Inflammatory macrophage treated with lipopolysaccharide for 4 hours (primary cell): ENCODE measurements at places on chromosomes 11 and 22.
A peak's percentile ranks its signal among the peaks of the same experiment; 100 is the strongest.

- no peak for DNase-seq
These were observed 431.9 kb downstream of the MIAT start for GRCh38 chr22:27089264-27089663.

DNA sequence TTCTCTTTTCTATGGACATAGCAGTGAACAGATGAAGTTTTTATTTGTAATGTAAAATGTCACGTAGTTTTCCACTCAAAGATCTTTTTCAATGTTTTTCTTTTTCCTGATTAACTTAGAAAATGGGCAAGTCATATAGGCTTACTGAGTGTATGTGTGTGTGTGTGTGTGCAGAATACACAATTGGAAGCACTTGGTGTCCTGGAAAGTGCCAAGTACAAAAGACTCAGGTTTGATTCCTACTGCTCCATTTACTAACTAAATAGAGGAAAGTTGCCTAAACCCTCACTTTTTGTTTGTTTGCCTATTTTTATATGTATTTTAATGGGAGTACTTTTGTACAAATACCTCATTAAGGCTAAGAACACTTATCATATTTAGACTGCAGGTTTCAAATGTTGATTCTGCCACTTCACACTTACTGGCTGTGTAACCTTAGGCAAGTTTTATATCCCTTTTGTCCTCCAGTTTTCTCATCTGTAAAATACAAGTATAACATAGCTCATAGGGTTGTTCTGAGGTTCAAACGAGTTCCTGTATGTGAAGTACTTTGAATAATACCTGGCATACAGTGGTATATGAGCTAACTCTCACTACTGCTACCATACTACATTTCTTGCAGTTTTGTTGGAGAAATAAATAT lies 90.1 kb downstream of the TYR start:
- DNase-seq = no peak

- peak; percentile 27 for DNase-seq
These were observed 1.1 kb downstream of the SCN2B start for GRCh38 chr11:118175031-118175992.

GRCh38 chr11:62577046-62577714 lies 3.5 kb upstream of the EEF1G start:
- peak; percentile 91 for DNase-seq

DNA sequence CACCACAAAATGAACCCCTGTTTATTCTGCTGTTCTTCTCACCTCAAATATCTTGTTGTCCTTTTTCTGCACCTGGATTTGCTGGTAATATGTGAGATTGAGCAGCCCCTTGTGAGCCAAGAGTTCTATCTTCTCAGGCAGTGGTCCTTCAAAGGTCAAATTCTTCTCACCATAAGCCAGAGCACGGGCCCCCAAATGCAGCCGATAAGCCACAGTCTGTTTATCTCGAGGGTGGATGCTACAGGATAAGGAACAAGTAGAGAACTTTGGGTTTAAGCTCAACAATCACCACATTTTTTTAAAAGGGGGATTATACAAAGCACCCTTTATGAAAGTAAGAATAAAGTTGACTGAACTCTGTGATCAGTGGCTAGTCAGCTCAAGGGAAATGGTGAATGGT lies 15.8 kb downstream of the TBRG1 start:
- no peak for DNase-seq

DNA sequence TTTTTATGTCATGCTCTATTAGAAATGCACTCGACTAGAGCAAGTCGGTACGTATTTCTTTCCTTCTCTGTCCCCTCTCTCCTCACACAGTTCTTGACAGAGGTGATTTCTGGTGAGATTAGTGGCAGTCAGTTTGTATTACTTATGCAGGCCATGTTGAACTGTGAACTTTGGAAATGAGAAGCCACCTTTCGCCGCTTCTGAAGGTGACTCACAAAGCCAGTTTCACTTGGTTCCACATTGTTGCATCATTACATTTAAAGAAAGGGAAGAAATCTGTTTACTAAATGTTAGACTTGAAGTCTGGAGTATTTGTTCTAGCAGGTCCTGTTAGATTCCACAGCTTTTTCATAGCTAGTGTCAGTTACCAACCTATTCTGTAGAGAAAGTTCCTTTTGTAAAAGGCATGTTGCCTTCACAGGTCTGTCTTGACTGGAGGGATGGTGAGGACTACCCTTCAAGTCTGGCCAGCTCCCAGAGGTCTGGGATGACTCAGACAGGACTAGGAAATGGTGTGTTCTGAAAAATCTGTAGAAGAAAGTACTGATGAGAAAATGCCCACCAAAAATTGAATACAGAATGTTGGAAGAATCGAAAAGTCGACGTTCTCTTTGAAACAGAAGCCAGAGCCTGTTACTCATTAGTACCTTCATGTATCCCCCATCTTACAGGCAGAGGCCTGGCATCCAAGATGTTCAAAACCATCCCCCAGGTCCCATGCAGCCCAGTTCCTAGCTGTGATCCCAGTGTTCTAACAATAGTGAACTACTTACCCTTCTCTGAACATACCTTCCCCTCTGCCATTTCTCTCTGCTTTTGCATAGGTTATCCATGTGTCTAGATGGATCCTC lies 181.4 kb downstream of the DBX1 start:
- DNase-seq = peak; percentile 26

DNA sequence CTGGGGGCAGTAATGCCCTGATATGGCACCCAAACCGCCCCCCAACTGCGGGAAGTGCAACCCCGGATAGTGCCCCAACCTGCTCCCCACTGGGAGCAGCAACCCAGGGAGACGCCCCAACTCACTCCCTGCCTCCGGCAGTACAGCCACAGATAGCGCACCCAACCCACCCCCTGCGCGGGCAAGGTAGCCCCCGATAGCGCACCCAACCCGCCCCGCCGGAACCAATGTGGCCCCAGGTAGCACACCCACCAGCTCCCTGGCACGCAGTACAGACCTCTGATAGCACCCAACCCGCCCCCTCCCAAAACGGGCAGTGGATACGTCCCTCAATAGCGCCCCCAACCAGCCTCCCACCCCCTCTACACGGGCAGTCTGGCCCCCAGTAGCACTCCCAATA lies 3.8 kb upstream of the RFPL3 start:
- DNase-seq = no peak

DNA sequence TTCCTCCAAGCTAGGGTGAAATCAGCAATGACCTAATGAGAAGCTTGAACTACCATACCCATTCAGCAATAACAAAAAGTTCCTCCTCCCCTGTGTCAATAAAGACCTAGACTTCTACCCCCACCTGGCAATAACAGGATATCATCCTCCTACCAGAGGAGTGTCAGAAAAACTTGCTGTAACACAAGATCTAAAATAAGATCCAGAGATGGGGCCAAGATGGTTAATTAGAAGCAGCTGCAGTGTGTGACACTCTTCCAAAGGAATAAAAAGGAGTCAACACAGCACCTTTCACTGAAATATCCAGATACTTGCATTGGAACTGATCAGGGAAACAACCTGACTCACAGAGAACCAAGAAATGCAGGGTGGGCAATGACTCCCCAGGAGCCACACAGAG lies 84.4 kb upstream of the ARHGAP42 start:
- DNase-seq = no peak

DNA sequence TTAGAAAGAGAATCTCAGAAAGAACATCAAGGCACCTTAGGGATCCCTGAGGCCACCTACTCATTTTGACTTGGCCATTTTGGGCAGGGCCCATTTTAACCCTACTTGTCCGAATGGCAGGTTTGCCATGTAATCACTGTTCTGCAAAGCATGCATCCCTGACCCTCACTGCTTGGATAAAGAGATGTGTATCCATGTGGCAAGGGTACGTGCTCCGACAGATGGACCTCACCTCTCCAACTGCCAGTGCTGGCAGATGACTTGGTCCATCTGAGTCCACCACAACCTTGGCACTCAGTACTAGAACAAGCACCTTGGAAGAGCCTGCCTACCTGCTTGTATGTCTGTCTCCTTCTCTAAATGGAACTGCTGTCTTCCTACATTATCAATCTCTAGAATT lies 139.4 kb downstream of the SPATA19 start:
- DNase-seq = no peak

GRCh38 chr11:116750070-116750718 lies 22.6 kb downstream of the BUD13 start:
- peak; percentile 43 for DNase-seq

DNA sequence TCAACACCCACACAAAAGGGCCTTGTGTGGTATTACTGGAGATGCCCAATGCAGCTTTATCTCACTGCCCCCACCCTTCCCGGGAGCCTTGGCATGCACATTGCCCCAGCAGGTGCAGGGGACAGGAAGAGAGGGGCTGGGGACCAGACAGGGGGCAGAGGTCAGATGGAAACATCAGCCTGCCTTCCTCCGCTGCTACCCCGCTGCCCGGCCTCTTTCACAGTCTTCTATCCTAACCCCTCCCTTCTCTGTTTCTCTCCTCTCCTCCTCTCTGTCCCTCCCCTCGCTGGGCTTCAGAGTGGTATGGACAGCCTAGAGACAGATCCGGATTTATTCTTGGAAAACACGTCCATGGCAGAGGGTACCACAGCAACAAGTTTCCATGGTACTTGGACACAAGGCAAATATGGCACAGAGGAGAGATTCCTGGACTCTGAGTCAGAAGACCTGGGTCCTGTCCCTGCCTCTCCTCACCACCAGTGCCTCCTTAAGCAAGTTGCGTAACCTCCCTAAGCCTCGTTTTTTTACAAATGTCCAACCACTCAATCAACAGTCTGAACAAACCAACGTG lies 8.3 kb upstream of the IGSF9B start:
- DNase-seq = no peak

DNA sequence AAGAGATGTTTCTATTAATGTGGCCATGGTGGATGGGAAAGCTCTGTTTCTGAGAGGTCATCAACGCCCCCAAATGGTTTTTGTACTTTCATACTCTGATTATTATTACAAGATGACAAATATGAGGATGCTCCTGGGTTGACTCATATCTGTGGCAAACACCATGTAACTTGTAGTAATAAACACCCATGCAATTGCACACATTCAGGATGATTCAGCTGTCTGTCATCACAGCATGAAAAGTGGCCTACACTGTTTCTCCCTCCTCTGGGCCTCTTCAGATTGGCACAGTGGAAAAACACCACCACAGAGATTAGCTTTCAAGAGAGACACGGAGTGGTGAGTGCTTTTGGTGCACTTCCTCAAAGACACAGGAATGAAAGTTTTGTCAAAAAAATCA lies 85.4 kb downstream of the MTNR1B start:
- peak; percentile 72 for DNase-seq

- DNase-seq = no peak
These were observed 170.8 kb downstream of the BUD13 start for GRCh38 chr11:116601814-116602636.

DNA sequence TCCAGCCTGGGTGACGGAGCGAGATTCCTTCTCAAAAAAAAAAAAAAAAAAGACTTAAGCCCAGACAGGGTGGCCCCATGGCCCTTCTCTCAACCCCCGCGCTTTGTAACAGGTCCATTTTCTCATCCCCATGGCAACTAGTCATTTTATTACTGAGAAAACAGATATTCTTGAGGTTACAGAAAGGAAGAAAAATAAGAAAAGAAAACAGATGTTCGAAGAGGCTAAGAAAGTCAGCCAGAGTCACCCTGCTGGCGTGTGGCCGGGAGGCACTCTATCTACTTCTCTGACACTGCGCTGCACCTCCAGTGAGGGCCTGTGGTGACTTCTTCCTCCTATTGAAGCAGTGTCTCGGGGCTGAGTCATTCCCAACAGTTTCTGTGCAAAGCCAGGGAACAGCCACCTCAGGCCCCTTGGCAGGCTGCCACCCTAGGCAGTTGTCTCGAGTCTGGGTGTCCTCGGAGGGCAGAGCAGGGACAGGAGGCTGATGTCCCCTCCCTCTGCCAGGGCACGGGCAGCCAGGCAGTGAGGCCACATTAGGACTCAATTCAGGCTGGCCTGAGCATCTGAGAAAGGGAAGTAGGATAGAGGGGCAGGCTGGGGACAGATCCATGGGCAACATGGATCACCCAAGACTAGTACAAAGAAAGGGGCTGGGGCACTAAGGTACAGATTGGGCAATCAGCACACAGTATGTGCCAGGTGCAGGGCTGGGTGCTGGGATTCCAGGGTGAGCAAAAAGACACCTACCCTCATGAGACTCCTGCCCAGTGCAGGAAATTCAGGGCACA lies 16.4 kb upstream of the SYVN1 start:
- DNase-seq = peak; percentile 89

- DNase-seq = no peak
These were observed 93.2 kb downstream of the GGTLC2 start for GRCh38 chr22:22737590-22737989.

DNA sequence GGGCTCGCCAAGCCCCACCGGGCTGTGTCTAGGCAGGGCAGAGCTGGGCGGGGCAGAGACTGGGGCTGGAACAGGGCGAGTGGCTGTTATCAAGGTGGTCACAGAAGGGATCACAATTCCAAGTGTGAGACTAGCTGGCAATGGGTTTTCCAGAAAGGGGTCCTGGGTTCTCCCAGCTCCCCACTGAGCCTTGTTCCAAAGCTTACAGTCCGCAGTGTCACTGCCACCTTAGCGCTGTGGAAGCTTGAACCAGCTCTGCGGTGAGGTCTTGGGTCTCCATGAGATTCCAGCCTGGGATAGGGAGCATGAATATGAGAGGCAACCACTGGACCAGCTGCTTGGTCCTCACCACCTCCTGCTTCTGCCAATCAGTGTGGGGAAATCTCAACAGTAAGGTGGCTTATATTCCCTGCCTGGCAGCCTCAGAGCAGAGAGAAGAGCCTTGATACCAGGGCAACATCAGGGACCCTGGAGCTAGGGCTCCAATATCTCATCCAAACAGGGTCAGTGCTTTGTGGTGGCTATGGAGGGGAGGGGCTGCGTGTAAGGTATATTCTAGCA lies 831 bp downstream of the CD44 start:
- DNase-seq = peak; percentile 39

- peak; percentile 37 for DNase-seq
These were observed 12.2 kb upstream of the MRPL17 start for GRCh38 chr11:6695377-6695776.

DNA sequence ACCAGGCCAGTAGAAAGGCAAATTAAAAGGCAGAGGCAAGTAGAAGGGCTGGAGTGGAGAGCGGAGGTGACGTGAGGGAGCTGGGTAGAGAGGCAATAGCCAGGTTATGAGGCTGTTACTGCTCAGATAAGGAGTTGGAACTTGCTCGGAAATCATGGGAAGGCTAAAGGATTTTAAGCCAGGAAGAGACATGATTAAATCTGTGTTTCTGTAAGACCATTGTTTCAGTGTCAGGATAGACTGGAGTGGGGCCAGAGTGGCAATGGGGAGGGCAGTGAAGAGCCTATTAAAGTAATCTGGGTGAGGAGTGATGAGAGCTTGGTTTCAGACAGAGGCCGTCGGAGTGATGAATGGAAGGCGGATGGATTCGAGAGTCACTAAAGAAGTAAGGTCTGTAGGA lies 39.0 kb downstream of the GRAMD1B start:
- DNase-seq = no peak

DNA sequence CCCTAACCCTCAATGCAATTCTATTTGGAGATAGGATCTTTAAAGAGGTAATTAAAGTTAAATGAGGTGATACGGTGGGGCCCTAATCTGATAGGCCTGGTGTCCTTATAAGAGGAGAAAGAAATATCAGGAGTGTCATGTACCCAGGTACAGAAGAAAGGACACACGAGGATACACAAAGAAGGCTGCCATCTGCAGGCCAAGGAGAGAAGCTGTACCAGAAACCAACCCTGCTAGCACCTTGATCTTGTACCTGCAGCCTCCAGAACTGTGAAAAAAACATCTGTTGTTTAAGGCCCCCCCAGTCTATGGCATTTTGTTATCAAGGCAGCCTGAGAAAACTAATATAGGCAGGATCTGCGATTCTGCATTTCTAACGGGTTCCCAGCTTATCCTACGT lies 44.2 kb downstream of the FBXO7 start:
- DNase-seq = no peak

GRCh38 chr11:66845143-66845875 lies 2.1 kb downstream of the RCE1 start:
- DNase-seq = no peak

- DNase-seq = no peak
These were observed 22.1 kb downstream of the CD6 start for GRCh38 chr11:60993615-60994014.
